ENCODE measurements at places on chromosomes 5 and 9. TPM values are rescaled to one million over a fixed set of nuclear protein-coding genes. Genes with fewer than 3 reads are reported as not detected.
A peak's percentile ranks its signal among the peaks of the same experiment; 100 is the strongest.

The IL4 gene
- total RNA-seq = not detected

- peak; percentile 71 for DNase-seq
Observed at GRCh38 chr9:13447843-13448422, 168.4 kb upstream of the MPDZ start.

- no peak for DNase-seq
Observed at GRCh38 chr5:114050087-114050486, 311.8 kb upstream of the KCNN2 start.

GRCh38 chr9:71515626-71516025 lies 252.7 kb downstream of the CEMIP2 start:
- DNase-seq = peak; percentile 23

The MYOZ3 gene
- 3.1 TPM for total RNA-seq

The PPP3R2 gene
- total RNA-seq = not detected

The HAPLN1 gene
- 1.6 TPM for total RNA-seq

Data from skin of body (tissue), 3 donors.